A549 treated with Mapracorat at 1 μM for 4 hours (cell line): ENCODE measurements at places on chromosomes 4 and X. TPM values are rescaled to one million over a fixed set of nuclear protein-coding genes. Genes with fewer than 3 reads are reported as not detected.

The NDUFB11 gene
- total RNA-seq: 149 to 178 TPM (median 169 TPM) in 5 replicates

The RAB39B gene
- 0.43 to 0.80 TPM (median 0.69 TPM) in 5 replicates for total RNA-seq

The SUPT20HL2 gene
- not detected in 5 replicates for total RNA-seq

The VCX2 gene
- total RNA-seq: not detected in 5 replicates

The CLIC2 gene
- 0.05 to 0.23 TPM (median 0.16 TPM) in 4 of 5 replicates, not detected in the other for total RNA-seq

The EGF gene
- total RNA-seq: 0.31 to 0.49 TPM (median 0.38 TPM) in 5 replicates

The ITM2A gene
- 0.31 TPM in 1 of 5 replicates, not detected in the others for total RNA-seq

The NIPAL1 gene
- 0.71 to 0.92 TPM (median 0.81 TPM) in 5 replicates for total RNA-seq

The IL3RA gene
- total RNA-seq: 0.17 to 0.45 TPM (median 0.27 TPM) in 5 replicates

The KLHL34 gene
- total RNA-seq: not detected in 5 replicates

The MGARP gene
- total RNA-seq: 0.30 to 0.81 TPM (median 0.71 TPM) in 5 replicates

The NWD2 gene
- not detected in 5 replicates for total RNA-seq

The HOPX gene
- total RNA-seq: not detected in 5 replicates

The BMP3 gene
- not detected in 5 replicates for total RNA-seq

The CLGN gene
- total RNA-seq: 4.5 to 5.5 TPM (median 5.3 TPM) in 5 replicates

The GAGE2A gene
- not detected in 5 replicates for total RNA-seq

The NRK gene
- not detected in 5 replicates for total RNA-seq

The STAP1 gene
- total RNA-seq: not detected in 5 replicates

The SPANXA1 gene
- 0.38 to 0.45 TPM in 2 of 5 replicates, not detected in the others for total RNA-seq

The PLCXD1 gene
- 22.7 to 30.4 TPM (median 27.2 TPM) in 5 replicates for total RNA-seq

The TMPRSS11D gene
- not detected in 5 replicates for total RNA-seq

The FOXO4 gene
- 0.91 to 1.9 TPM (median 1.5 TPM) in 5 replicates for total RNA-seq

The ACE2 gene
- 0.05 TPM in 1 of 5 replicates, not detected in the others for total RNA-seq

The TMEM150C gene
- total RNA-seq: 0.53 to 1.4 TPM (median 1.0 TPM) in 5 replicates

The NEIL3 gene
- total RNA-seq: 7.7 to 10.5 TPM (median 8.7 TPM) in 5 replicates

The HS3ST1 gene
- total RNA-seq: 0.14 to 0.69 TPM (median 0.37 TPM) in 5 replicates

The DOCK11 gene
- 5.7 to 8.4 TPM (median 7.7 TPM) in 5 replicates for total RNA-seq

The SYTL5 gene
- 0.21 to 0.34 TPM (median 0.30 TPM) in 5 replicates for total RNA-seq
